ENCODE measurements at places on chromosomes 2 and 18.

- DNase-seq, result no peak
These were observed 58.5 kb downstream of the PTRHD1 start for GRCh38 chr2:24734741-24735140.

DNA sequence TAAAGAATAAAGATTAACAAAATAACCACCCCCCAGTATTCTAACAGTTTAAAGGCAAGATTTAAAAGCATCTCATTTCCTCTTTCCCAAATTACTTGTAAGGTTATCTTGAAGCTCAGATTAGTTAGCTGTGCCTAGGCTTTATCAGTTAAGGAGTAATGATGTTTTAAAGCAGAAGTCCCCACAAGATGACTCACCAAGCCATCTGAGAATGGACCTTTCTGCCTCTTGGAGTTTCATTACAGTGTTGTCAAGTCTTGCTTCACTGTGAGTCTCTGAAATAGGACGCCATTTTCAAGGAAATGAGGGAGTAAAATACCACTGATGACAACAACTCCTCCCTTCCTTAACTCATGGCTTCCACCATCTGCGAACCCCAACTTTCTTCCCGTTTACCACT, 35.9 kb downstream of the ZNF385B start:
- no peak for DNase-seq

DNA sequence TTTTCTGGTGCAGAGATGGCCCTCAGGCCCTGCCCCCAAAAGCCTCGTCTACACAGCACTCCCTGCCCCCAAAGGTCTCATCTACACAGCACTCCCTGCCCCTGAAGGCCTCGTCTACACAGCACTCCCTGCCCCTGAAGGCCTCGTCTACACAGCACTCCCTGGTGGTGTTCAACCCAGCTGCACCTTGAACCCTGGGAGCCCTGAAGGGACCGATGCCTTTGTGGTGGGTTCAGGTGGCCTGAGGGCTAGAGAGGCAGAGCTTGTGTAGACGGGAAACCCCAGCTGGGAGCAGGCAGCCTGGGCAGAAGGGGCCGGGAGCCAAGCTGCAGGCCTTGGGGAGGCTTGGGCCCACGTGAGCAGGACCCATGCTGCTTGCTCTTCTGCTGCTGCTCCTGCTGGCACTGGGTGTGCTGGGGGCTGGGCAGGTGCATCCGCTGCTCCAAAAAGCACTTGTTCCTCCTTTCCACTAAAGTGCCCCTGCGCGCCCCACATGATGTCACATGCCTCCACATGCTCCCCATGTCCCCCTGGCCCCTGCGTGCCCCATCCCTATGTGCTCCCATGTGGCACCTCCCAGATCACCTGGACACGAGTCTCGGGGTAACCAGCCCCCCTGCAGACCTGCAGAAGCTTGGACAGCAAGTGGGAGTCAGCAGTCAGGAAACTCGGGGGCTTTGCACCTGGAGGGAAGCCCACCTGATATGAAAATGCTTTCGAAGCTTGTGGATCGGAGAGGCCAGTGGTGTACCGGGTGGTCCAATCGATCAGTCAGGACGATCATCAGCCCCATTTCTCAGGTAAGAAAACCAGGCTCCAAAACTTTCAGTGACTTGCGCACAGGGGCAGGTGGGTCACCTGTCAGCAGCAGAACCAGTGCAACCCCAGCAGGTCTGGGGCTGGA, 94.9 kb upstream of the CTDP1 start:
- no peak for DNase-seq

GRCh38 chr2:45944074-45944473, 292.6 kb downstream of the PRKCE start:
- no peak for DNase-seq

DNA sequence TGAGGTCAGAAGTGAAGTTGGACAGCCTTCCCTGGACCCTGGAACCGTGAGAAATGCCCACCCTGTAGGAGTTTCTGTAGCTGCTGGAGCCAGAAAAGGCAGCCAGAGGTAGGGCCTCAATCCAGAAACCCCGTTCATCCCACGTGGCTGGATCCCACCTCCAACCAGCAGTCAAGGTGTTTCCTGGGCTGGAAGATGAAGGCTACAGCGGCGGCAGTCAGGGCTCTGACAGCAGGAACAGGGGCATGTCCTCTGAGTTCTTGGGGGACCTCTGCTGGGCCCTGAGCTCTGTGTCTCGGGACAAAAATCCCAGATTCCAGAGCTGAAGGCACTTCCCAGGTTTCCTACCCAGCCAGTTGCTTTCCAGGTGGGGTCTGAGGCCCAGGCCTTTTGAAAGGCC, 218.2 kb downstream of the KLHL29 start:
- no peak for DNase-seq

DNA sequence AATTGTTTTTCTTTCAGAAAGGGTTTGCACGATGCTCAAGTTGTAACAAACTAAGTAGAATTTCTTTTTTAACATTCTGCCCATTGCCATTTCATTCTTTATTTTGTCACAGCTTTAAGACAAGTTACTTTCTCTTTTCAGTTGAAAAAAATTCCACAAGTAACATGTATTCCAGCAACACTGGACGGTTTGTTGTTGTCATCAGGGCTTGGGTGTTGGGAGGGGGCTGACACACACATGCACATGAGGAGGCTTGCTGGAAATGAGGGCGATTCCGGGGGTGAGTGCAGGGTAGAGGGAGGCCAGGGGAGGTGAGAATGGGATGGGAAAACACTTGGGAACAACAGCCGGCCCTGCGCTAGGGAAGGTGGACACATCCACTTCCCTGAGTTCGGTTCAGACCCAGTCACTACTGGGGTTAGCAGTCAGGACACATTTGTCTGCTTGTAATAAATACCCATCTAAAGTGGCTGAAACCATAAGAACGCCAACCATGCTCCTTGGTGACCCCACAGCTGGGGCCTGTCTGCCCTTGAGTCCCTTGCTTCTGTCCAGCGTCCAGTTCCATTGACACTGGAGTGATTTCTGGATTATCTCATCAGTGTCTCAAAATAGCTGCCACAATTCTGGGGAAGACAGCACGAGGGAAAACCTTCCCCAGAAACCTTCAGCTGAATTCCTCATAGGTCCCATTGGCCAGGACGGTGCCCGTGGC, 141.8 kb upstream of the BCL2L11 start:
- no peak for DNase-seq

- no peak for DNase-seq
These were observed 116.5 kb downstream of the DOCK10 start for GRCh38 chr2:224925810-224926100.

- DNase-seq, result no peak
These were observed 108.9 kb downstream of the TPO start for GRCh38 chr2:1521878-1522830.

DNA sequence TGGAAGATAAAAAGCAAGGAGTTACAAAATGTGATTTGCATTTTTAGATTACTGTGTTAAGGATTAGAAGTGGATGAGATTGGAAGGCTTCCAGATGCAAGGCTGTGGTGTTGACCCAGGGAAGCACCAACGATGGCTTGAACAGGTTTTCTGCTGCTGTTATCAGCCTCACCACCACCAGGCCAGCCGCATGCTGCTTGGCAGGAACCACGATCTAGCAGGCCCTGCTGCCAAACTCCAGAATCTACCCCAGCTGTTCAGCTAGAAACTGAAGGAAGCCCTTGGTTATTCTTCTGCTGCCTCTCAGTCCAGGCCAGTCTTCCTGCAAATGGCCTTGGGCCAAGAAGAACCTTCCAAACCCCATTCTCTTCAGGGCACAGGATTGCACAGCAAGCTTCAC, 133.9 kb downstream of the MTCL1 start:
- no peak for DNase-seq

DNA sequence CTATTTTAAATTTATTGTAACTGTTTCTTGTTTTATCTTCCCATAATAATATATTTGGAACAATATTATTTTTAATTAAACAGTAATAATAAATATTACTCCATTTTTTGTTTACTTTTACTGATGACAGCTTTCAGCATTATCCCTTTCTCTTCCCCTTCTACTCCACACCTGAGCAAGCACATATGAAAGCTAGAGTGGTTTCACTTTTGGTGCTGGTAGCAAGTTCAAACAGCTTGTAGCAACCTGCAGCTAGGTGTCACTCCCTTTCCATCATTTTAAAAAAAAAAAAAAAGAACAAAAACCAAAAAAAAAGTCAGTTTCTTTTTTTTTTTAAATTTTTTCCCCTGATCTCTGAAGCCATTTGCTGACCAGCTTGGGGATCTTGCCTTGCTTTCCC, 801.8 kb downstream of the CCDC85A start:
- DNase-seq, result no peak

- no peak for DNase-seq
These were observed 6.1 kb upstream of the PXDN start for GRCh38 chr2:1750270-1750932.

- no peak for DNase-seq
These were observed 49.5 kb upstream of the SP3 start for GRCh38 chr2:174014699-174015070.

GRCh38 chr18:3248062-3248657, 559 bp downstream of the MYL12A start:
- DNase-seq, result no peak

DNA sequence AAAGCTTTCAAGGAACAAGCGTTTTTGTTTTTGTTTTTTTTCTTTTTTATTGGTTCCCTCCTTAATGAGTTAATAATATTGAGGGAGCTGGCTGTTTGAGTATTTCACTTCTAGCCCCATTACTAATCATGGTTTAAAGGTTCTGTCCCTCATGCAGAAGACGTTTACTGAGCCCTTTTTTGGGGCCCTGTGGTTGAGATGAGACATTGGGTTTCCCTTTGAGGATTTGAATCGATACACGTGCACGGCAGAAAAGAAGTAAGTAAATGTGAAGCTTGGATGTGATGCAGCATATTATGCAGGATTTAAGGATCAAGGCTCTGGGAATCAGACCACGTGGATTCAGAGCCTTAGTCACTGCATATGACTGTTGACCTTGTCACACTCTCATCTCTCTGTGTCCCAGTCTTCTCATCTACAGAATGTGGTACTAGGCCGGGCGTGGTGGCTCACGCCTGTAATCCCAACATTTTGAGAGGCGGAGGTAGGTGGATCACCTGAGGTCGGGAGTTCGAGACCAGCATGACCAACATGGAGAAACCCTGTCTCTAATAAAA, 1.0 kb upstream of the CHST10 start:
- DNase-seq, result no peak

DNA sequence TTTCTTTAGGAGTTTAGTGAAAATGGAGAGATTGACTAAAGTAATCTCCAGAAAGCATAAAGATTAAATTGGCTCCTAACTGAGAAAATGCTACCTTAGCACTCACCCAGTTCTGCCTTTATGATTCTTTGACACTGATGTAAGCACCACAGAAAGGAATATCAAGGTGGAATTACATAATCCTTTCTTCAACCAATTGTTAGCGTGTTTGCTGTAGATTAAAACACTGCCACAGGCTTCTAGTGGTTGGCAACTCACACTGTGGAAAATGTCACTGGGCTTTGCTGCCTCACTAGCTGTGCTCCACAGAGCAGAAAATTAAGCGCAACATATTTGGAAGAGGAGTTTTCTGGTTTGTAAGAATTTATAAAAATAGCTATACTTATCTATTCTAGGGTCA, 104.1 kb downstream of the DLGAP1 start:
- DNase-seq, result no peak

GRCh38 chr18:51617167-51617566, 419.7 kb upstream of the MEX3C start:
- DNase-seq, result no peak

DNA sequence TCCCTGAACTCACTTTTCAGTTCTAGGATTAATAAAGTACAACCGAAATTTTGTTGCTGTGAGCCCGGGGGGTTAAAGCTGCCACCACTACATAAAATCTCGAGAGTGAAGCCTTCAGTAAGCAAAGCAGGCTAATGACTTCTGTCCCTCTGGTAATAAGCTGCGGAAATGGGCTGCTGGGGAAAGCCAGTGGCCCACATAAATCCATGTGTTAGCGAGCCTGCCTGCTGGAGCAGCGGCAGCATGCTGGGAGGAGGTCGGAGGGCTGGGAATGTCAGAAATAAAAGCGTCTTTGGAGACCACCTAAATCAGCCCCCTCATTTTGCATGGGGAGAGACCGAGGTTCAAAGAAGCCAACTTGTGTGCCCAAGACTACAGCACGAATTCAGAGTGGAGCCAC, 371.7 kb downstream of the TNS1 start:
- no peak for DNase-seq

DNA sequence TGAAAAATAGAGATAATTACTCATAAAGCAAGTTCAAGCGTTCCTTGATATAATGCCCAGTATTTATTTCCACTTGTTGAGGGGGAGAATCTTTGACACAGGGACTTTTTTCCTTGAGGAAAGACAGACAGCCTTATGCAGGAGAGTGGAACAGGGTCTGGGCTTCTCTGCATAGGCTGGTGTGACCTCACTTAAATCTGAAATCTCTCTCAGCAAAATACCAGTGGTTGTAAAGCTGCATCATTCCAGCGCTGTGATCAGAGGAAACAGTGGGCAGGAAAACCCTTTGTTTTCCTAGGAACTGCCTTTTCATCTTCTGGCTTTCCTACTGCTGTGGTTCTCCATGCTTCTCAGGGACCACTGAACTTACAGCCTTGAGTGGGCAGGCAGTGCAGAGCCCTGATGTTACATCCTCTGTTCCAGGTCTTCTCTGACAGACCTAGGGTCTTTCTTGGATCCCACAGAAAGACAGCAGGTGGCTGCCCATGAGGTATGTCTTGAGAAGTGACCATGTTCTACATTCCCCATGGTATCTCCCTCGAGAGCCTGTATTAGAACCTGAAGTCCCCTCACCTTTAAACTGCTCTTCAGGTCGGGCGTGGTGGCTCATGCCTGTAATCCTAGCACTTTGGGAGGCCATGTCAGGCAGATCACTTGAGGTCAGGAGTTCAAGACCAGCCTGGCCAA, 17.6 kb upstream of the MAP4K4 start:
- DNase-seq, result no peak

DNA sequence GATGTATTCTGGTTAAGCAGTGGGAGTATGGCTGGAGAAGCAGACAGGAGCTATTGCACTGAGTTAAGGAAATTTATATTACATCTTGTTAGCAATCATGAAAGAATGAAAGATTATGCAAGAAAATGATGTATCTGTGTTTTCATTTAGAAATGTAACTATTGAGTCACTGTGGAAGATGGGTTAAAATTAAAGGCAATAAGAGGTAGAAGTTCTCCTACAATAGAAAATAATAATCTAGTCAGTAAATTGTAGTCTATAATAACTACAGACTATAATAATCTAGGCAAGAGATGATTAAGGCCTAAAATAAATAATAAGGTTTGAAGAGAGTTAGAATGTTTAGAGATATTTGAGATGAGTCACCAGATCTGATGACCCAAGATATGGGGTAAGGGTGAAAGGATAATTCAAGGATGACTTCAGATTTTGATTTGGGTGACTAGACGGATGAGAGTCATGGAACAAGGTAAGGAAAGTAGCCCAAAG, 371.9 kb upstream of the KCNH7 start:
- DNase-seq, result no peak

DNA sequence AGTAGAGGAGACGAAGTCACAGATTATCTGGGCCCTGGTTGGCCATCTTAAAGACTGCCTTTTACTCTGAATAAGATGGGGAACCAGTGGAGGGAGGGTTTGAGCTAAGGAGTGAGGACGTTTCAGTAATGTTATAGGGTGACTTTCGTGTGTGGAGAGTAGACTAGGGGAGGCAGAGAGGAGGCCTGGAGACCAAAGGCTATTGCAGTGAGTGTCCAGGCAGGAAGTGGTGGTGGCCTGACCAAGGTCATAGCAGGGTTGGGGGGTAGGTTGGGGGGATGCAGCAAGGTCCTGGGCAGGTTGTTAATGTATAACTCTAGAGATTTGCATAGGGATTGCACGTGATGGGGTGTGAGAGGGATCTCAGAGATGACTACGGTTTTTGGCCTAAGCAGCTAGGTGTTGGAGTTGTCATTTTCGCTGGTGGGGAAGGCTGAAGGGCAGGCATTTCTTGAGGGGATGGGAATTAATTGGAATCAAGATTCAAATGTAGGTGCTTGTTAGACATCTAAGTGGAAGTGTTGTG, 4.9 kb downstream of the CEP192 start:
- no peak for DNase-seq
